Myocyte (in vitro differentiated cells): ENCODE measurements at places on chromosomes 7 and 10. TPM values are rescaled to one million over a fixed set of nuclear protein-coding genes. Genes with fewer than 3 reads are reported as not detected.

DNA sequence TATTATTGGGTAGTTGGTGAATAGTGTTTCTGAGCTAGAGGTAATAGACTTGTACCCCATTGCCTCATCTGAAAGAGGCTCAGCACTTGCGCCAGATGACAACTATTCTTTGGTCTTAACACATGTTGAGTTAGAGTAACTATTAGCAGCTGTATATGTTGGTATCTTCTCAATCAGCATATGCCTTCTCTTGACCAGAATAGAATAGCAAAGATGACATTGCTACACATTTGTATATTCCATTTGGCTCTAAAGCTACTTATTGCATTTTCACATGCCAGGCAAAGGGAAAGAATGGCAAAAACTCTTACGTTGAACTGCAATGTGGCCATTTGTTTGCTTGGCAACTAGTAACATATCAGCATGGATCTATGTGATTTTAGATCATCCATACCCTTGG is 173.8 kb upstream of the AGR3 start:
- no peak for DNase-seq

DNA sequence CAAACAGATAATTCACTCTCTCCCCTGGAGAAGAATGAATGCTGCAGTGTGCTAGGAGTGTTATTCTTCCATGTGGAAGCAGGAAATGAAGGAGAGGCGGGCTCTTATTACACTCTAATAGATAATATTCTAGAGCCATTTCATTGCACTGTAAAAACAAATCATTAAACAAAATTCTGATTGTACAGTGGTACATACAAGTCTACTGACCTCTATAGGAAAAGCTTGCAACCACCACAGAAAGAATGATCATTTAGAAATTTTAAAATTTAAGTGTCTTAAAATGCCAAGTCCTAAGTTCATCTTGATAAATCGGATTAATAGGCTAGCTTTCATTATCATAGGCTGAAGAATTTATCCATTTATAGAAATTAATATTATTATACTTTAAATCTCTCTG is 960.3 kb upstream of the LRRN3 start:
- no peak for DNase-seq

- DNase-seq: no peak
Observed at GRCh38 chr7:48140001-48140681, 31.1 kb upstream of the ABCA13 start.

DNA sequence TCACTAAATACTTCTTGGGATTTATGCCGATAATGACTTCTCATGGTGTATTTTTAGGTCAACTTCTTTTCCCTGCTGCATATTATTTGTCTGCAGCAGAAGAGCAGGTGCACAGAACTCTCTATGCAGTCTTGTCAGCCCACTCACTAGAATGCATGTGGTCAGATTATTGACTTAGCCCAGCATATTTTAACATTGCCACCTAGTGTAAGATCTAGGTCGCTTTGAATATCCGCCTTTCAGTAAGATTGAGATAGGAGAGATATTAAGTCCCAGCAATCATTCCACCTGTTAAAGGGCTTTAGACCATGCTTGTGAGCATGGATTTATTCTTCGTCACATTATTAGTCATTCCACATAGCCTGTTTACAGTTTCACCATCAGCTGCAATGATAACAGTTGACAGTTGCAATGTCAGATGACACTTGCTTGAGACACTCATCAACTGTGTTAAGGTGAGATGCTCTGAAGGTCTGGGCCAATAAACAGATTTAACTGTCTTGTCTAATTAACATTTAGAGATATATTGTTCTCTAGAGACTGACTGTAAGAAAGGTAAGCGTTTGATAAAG is 491.7 kb downstream of the ARL4A start:
- DNase-seq: peak; percentile 93

GRCh38 chr7:80478683-80479082 is 33.2 kb downstream of the GNAT3 start:
- DNase-seq: peak; percentile 59

DNA sequence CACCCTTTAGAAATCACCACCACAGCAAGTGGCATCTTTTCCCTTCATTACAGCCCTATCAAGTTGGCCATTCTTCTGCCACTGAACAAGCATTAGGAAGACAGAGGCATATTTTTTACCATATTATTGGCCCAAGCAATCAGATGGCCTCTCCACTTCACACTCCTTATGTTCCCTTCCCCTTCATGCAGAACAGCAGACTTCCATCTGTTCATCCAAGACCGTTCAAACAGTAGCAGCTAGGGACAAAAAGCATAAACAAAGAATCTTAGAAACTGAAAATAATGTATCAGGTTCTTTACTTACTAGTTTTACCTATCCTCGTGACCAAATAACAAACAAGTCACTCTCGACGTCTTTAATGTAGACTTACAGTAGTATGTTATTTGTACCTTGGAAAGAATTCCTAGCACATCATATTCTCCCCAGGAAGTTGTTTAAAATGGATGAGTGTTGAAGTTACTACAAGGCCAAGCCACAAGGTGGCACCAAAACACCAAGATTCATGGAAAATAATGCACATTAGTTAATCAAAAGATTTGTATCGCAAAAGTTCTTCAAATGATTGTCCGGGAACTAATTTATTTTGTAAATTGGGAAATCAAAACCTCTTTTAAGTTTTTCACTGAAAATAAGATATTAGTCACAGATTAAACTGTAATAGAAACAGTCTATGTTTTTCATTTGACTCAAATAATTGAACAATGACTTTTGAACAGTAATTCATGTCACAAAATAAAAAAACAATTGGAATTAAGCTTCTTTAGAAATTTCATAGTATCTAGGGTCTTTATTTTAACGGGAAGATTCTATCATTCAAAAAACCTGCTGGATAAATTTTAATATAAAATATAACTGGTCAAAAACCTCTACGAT is 112.1 kb downstream of the VPS41 start:
- peak; percentile 79 for DNase-seq

- no peak for DNase-seq
Observed at GRCh38 chr7:67406976-67407375, 410.3 kb downstream of the TYW1 start.

DNA sequence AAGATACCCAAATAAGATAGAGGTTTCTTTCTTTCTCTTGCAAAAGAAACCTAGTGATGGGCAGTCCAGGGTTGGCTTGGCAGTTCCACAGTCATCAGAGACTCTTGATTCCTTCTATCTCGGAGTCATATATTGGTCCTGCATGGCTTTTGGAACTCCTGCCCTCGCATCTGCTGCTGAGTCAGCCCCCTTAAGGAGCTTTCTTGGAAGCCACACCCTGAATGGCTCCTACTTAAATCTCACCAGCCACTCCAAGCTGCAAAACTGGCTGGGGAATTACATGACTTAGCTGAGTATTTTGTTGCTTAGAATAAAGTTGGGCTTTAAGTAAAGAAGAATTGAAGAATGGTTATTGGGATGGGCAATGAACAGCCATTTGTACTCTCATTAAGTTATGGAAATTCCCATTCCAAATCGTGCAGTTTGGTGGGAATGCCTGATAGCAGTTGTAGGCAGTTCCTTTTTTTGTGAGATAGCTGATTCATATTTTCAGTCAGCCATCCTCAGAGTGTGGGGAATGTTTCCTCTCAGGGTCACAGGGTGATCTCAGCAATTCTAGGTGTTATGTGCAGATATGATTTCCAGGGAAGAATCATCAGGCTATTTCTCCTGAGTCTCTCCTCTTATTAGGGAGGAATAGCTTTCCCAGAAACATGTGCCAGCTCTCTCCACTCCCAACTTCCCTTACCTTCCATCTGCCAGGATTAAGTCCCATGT is 209.9 kb downstream of the BBS9 start:
- peak; percentile 49 for DNase-seq

DNA sequence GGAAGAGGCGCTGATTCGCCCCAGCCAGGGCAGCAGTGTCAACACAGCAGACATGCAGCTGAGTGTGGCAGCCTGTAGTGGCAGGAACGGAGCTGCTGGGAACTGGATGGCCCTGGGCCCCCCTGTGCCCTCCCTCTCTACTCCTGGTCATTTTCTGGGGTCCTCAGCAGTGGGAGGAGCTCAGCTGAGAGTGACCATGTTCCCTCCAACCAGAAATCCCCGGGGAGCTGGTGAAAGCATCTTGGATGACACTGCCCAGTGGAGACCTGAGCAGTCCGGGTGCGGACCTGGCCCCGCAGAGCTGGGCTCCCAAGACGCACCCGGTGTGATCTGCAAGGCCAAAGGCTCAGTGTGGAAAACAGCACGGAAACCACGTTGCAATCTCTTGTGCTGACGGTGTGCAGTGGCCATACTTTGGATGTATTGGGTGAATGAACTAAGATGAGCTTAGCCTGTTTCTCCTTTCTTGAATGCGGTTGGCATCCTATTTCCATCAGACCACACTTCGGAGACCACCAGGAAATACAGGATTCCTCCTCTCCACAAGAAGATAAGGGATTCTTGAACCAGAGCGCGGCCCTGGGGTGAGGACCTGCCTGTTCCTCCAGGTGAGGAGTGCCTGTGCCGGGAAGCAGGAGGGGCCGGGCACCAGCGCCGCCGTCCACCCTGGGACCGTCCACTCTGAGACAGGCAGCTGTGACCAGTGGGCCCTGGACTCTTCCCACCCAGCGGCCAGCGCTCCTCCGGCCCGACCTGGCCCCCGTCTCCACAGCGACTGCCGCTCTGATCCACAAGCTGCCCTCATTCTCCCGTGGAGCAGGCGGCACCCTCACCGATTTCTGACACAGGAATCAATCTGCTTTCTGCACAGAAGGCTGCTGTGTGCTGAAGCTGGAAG is 93.5 kb upstream of the DIP2C start:
- DNase-seq: no peak

GRCh38 chr7:1372671-1373379 is 86.4 kb downstream of the MICALL2 start:
- no peak for DNase-seq

GRCh38 chr10:45379891-45380540 is 6.0 kb downstream of the ALOX5 start:
- DNase-seq: no peak

GRCh38 chr7:40836218-40836617 is 701.4 kb downstream of the SUGCT start:
- no peak for DNase-seq

DNA sequence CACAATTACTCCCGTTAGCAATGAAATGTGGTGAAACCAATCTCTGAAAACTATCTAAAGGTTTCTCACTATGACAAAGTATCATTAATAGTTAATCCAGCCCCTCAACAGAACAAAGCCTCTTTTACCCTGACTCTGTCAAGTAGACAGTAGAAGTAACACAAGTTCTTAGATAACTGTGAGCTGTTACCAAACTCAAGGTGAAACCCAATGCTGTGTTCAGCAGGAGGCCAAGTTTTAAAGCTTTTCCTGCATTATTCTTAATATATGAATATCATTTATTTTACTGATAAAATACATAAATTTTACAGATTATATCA is 109.1 kb downstream of the SRPK2 start:
- no peak for DNase-seq

- no peak for DNase-seq
Observed at GRCh38 chr7:106768324-106768751, 96.7 kb upstream of the PIK3CG start.

DNA sequence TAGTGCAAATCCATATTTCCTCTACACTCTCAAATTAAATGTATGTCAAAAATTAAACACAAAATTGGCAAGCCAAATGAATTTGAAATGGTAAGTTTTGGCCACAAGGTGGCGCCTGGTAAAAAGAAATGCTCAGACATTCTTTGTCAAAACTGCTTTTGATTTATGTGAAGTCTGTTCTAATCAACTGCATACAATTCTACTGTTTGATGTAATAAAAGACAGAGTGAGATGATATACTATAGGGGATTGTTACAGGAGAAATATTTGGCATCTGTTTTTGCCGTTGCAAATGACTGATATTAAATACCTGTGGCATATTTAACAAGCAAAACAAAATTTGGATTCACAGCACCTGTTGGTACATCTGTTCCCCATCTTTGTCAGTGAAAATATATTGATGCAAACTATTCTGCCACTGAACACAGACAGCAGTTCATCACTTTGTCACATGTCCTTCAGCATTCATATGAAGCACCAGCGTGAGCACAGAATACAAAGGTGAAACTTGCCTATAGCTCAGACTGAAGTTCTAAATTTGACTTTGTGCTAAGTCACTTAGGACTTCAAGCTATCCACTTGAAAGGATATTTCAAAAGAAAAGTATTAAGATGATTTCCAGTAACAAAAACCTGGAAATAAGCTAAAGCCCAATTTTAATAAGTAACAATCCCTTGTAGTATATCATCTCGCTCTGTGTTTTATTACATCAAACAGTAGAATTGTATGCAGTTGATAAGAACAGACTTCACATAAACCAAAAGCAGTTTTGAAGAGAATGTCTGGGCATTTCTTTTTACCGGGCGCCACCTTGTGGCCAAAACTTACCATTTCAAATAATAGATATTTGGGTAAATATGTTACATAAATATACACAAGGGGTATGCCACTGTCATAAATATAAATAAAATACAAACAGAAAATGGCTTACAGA is 10.2 kb upstream of the CH25H start:
- peak; percentile 77 for DNase-seq

DNA sequence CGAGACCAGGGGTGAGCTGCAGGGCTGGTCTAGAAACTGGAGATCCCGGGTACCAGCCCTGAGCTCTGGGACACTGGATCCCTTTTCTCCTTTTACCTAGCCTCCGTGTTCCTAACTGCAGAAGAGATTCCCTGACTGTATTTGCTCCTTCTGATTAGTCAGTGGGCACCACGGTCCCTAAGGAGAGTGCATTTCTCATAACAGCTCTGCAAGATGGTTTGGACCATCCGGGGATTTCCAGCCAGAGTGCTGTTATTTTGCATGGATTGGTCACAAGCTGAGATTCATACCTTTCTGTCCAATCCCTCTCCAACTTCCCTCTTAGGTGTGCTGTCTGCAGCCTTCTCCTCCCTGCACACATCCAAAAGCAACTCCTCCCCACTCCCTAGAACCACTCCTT is 122.6 kb downstream of the MYL10 start:
- no peak for DNase-seq

- peak; percentile 32 for DNase-seq
Observed at GRCh38 chr7:95180-95862, 97.0 kb upstream of the FAM20C start.

- no peak for DNase-seq
Observed at GRCh38 chr10:73863039-73863817, 11.1 kb downstream of the CAMK2G start.

Gene VSTM4
- total RNA-seq: 21.5 and 25.2 TPM in 2 replicates

Gene HMX2
- total RNA-seq: not detected in 2 replicates

Gene NYAP1
- total RNA-seq: 0.05 TPM in 1 of 2 replicates, not detected in the other

Gene MMD2
- total RNA-seq: not detected in 2 replicates

Gene MBL2
- total RNA-seq: not detected in 2 replicates

Gene ACSL5
- 0.52 and 0.88 TPM in 2 replicates for total RNA-seq

Gene SLC18A3
- not detected in 2 replicates for total RNA-seq

Gene SSC4D
- total RNA-seq: 0.88 TPM in 1 of 2 replicates, not detected in the other

Gene PANK1
- 11.3 and 21.9 TPM in 2 replicates for total RNA-seq

Gene CYP2W1
- not detected in 2 replicates for total RNA-seq

Gene CCDC172
- not detected in 2 replicates for total RNA-seq

Gene IRF5
- 0.26 and 0.40 TPM in 2 replicates for total RNA-seq

Gene ZPBP
- total RNA-seq: not detected in 2 replicates

Gene ANKRD30A
- not detected in 2 replicates for total RNA-seq

Gene NME8
- total RNA-seq: not detected in 2 replicates

Gene SLC16A12
- total RNA-seq: 0.16 and 0.24 TPM in 2 replicates

Gene HOXA2
- total RNA-seq: 0.42 and 0.56 TPM in 2 replicates

Gene UCMA
- not detected in 2 replicates for total RNA-seq
